Hypothalamus (tissue), 51 donors: ENCODE measurements at places on chromosomes 2 and 18.
A peak's percentile ranks its signal among the peaks of the same experiment; 100 is the strongest.

DNA sequence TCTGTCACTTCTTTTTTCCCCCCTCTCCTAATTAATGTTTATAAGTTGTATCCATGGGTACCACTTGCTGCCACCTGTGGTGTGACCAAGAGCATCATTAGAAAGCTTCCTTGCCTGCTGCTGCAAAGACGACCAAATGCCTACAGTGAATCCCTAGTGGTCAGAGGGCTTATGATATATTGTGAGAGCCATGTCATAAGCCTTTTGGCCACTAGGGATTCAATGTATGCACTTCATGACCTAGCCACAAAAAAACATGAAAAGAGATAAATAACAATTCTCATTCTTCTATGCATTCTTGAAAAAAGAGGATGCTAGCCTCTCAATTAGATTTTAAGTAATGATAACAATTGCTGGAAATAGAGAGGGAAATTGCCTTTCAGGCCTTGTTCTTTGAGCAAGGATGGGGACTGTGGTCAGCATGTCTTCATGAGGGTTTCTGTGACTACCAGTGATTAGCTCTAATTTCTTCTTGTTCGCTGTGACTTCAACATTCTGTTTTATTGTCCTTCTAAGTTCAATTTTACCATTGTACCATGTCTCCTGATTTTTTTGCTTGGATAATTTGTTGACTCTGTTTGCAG, 435.3 kb downstream of the TGIF1 start:
- DNase-seq = no peak

GRCh38 chr2:186884587-186884986, 35.6 kb upstream of the ZSWIM2 start:
- DNase-seq = no peak

DNA sequence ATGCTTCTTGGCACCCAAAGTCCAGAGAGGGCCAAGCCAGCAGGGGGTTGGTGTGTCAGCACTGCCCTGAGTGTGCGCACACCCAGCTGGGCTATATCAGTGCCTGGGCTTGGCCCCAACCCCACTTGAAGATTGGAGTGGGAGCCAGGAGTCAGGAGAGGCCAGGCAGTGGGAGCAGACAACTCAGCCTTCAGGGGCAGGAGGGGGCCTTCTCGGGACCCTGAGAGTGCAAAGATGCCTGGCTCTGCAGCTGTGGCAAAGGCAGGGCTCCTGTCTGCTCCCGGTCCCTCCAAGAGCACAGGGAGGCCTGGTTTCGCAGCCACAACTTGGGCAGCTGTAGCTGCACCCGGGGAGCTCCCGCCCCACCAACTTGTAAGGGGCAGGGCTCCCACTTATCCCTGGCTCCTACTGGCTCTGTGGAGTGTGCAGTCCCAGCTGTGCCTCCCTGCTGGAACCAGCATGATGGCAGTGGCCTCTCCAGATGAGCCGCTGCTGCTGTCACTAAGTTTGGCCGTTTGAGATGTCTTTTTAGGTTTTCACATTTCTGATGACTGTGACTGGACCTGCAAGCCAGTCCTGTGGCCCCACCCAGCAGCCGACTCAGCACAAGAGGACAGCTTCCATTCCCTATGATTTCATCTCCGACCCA, 148.8 kb upstream of the HS6ST1 start:
- no peak for DNase-seq

GRCh38 chr2:149904352-149905175, 317.0 kb upstream of the MMADHC start:
- DNase-seq = no peak

GRCh38 chr2:233156001-233156400, 95.5 kb upstream of the ATG16L1 start:
- DNase-seq = no peak

- DNase-seq = no peak
Measured at GRCh38 chr2:167572883-167573619, 674.3 kb downstream of the STK39 start.

DNA sequence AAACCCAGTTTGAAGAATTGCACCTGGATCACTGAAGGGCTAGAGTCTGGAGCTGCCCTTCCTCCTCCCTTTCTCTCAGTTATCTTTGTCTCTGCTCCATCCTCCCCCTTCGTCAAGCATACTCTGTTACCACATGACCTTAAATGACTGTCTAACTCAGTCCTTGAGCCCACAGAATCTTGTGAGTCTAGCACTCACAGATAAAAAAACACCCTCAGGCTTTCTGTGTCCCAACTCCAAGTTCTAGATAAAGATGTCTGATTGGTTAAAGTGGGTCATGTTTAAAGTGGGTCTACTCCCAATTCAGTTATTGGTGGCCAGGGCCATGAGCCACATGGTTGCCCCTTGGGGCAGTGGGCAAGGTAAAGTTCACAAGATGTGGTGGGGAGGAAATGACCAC, 53.5 kb upstream of the CYP1B1 start:
- DNase-seq = no peak

- no peak for DNase-seq
Measured at GRCh38 chr2:98936353-98937351, 627 bp upstream of the CRACDL start.

GRCh38 chr2:154886316-154886715, 187.8 kb downstream of the KCNJ3 start:
- DNase-seq = no peak

DNA sequence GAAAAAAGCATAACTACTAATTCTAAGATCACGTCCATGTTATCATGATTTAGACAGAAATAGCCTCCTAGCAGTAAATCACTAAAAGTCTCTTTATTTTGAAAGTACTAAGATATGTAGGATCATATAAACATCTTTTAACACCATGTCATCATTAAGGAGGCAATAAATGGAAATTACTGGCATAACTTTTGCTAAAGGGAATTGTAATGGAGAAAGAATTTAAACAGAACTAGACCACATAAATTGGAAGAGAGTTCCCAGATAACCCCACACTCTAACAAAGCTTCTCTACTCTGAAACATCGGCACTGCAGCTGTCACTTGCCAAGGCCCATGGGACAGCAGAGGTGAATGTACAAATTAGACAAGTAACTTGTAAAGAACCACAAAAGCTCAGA, 29.5 kb downstream of the STK39 start:
- DNase-seq = no peak

- peak; percentile 55 for DNase-seq
Measured at GRCh38 chr2:209661286-209661894, 110.2 kb upstream of the UNC80 start.

DNA sequence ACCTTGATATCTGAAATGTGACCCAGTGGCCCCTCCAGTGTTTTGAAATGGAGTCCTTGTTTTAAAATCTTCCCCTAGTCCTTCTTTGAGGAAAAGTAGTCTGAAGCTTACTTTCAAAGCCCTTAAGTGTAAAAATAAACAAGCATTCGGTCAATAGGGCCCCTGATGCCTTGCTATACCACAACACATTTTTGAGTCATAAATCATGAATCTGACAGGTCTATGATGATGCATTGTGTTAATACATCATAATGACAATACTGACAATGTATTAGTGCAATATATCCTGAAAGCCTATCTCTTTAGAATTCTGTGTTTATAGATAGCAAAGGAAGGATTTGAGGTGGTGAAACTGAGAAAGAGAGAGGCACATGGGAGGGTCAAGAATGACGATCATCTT, 464.2 kb downstream of the MEIS1 start:
- no peak for DNase-seq

- DNase-seq = no peak
Measured at GRCh38 chr2:34785206-34785785, 1186.2 kb upstream of the FAM98A start.

GRCh38 chr2:169066897-169067296, 2.5 kb upstream of the DHRS9 start:
- DNase-seq = no peak

- no peak for DNase-seq
Measured at GRCh38 chr2:24459224-24460161, 31.6 kb upstream of the NCOA1 start.

GRCh38 chr2:239173301-239173700, 227.5 kb downstream of the HDAC4 start:
- no peak for DNase-seq

GRCh38 chr18:68435581-68435980, 279.3 kb downstream of the TMX3 start:
- DNase-seq = no peak

- DNase-seq = no peak
Measured at GRCh38 chr18:41072946-41073345, 882.1 kb upstream of the PIK3C3 start.

DNA sequence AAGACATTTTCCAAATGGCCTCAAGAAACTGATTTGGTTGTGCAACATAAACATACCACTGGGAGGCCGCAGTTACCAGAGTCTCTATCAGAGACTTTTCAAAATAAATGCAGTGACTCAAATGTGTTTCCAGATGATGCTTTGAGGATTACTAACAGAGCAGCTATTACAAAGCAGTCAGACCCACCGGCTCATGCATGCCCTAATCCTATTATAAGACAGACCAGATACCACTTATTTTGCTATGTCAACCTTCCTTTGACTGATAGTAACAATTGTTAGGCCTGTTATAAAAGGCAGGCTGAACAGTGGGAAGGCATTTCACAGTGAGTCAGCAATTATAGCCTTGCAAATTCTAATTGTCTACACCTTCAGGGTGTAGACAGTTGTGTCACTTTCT, 217.7 kb downstream of the LRRTM1 start:
- DNase-seq = no peak

DNA sequence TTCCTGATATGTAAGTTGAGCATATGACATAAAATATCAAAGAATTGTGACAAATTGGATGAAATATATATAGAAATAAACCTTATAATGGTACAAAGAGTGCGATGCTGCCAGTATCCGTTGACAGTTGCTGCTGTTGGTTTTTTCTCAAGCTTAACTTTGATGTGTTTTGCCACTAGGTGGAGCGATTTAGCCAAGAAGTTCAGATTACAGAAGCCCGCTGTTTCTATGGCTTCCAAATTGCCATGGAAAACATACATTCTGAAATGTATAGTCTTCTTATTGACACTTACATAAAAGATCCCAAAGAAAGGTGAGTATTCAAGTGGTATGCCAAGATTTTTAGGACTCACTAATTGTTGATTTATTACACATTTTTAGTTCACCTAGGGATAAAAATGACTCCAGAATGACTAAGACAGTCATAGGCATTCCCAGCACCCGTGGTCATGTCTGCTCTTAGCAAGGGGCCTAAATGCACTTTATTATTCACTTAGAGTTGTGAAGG, 2.1 kb downstream of the RRM2 start:
- DNase-seq = no peak

DNA sequence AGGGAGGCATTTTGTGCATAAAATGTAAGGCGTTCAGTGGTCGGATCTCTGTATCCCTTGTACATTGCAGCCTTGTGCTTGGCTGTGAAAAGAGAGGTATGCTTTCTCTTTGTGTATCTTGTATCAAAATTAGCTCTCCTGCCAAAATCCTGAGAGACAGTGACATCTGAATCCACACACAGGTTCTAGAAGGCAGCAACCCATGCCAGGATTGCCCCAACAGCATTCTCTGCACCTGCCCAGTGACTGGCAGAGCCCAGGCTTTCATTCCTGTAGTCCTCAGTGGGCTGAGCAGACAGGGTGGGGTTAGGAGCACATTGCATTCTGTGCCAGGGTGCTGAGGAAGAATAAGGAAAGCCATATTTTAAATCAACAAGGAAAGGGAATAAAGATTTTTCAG, 740.3 kb upstream of the RAB6C start:
- DNase-seq = no peak

- no peak for DNase-seq
Measured at GRCh38 chr2:144937910-144938709, 418.2 kb upstream of the ZEB2 start.

DNA sequence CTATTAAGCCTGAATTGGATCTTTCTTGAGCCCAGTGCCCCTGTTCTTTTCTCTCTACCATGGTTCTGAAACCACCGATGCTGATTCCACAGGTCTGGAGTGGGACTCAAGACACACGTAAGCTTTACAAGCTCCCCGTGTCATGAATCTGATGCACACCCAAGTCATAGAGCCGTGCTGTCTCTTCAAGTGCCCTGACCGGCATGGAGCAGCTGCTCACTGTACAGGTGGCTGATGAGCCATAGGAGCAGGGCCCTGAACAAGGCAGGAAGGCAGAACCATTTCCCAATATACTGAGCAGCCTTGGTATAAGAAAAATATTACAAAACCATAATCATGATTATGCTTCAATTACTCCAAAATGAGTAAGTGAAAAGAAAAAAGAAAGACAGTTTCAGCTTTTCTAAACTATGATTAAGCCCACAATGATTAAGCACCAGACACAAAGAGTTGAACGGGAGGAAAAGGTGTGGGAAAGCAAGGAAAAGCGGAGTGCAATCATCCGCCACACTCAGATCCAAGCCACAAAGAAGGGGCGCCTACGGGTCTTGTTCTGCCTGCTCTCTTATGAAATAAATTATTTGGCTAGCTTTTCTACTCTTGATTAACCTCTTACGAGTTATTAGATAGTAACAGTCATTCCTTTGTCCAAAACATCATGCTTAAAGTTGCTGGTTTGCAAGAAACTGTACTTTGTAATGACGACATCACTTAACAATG, 41.7 kb downstream of the NOL10 start:
- no peak for DNase-seq
